Osteoblast (primary cell): ENCODE measurements at places on chromosomes 7 and 10. TPM values are rescaled to one million over a fixed set of nuclear protein-coding genes. Genes with fewer than 3 reads are reported as not detected.

DNA sequence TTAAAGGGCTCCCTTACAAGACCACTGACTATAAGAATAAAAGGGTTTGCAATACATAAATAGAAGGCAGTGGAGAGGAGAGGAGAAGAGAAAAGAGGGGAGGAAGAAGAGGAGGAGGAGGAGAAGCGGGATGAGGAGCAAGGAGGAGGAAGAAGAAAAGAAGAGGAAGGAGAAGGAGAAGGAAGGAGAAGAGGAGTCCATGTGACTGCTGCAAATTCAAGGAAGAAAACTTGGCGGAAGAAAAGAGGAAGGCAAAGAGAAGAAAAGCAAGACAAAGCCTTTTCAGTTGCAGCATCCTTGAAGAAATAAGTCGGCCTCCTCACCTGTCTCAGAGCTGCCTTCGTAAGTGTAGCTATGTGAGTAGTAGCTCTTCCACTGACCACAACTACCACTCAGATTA is 22.6 kb downstream of the ASAH2 start:
- H3K4me3 ChIP-seq, result no peak overlapping the region
- H3K36me3 ChIP-seq, result no peaks in the 10 kb centered on the region
- no peak overlapping the region for H3K27ac ChIP-seq
- H3K4me1 ChIP-seq, result peaks cover 3% of the 10 kb centered on the region
- peaks cover 43% of the 10 kb centered on the region for H3K27me3 ChIP-seq

- H3K4me1 ChIP-seq, result no peaks in the 10 kb centered on the region
- H3K36me3 ChIP-seq, result no peaks in the 10 kb centered on the region
- DNase-seq, result peak; percentile 18
- H3K27me3 ChIP-seq, result no peaks in the 10 kb centered on the region
Observed at GRCh38 chr7:48962821-48963505, 38.6 kb downstream of the CDC14C start.

GRCh38 chr10:69215405-69216171 is 4.5 kb upstream of the HKDC1 start:
- no peak for DNase-seq
- no peak overlapping the region for H3K27ac ChIP-seq
- no peaks in the 10 kb centered on the region for H3K36me3 ChIP-seq
- H3K4me1 ChIP-seq, result peaks cover 6% of the 10 kb centered on the region
- peak overlapping the region; percentile 23 for H3K4me3 ChIP-seq
- no peaks in the 10 kb centered on the region for H3K27me3 ChIP-seq

The ARMC3 gene
- under 0.01 TPM in 1 of 2 replicates, not detected in the other for total RNA-seq

GRCh38 chr7:120645966-120646365 is 212.0 kb downstream of the TSPAN12 start:
- no peaks in the 10 kb centered on the region for H3K27me3 ChIP-seq
- H3K4me1 ChIP-seq, result no peaks in the 10 kb centered on the region
- no peaks in the 10 kb centered on the region for H3K36me3 ChIP-seq

The PTN gene
- 21.0 and 33.3 TPM in 2 replicates for total RNA-seq

DNA sequence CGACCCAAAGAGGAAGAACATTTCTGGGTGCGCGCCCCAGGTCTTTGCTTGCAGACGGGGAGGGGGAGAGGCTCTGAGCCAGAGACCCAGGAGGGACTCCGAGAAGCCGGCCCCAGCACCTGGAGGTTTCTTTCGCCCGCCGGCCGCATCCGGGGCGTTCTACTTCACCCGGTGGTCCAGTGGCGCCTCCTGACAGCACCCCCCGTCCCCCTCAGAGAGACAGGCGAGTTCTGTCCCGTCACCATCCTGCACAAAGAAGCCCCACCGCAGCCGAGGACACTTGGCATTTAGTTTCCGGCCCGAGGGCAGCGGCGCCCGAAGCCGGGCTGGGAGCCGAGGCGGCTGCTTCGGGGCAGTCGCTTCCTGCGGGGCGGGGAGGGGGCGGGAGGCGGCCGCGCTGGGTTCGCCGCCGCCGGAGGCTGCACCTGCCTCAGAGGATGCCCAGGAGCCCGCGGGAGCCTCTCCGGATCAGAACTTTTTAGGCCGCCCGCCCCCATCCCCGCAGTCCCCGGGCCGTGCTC is at the start of gene TMEM178B:
TSS of gene TMEM178B (plus strand) at position 424 of the 521 bp plus-strand sequence.
- DNase-seq, result peak; percentile 68
- no peak within 1 kb of the TSS for H3K27ac ChIP-seq
- H3K27me3 ChIP-seq, result peaks cover 55% of the 10 kb centered on the region
- peaks cover 13% of the 10 kb centered on the region for H3K4me1 ChIP-seq
- peak within 1 kb of the TSS; percentile 63 for H3K4me3 ChIP-seq
- H3K36me3 ChIP-seq, result no peaks in the 10 kb centered on the region

The PVRIG gene
- not detected in 2 replicates for total RNA-seq

- peak overlapping the region; percentile 43 for H3K27ac ChIP-seq
- DNase-seq, result peak; percentile 51
- H3K4me3 ChIP-seq, result no peak overlapping the region
- H3K4me1 ChIP-seq, result peaks cover 17% of the 10 kb centered on the region
Observed at GRCh38 chr7:17130281-17131059, 168.0 kb upstream of the AHR start.

DNA sequence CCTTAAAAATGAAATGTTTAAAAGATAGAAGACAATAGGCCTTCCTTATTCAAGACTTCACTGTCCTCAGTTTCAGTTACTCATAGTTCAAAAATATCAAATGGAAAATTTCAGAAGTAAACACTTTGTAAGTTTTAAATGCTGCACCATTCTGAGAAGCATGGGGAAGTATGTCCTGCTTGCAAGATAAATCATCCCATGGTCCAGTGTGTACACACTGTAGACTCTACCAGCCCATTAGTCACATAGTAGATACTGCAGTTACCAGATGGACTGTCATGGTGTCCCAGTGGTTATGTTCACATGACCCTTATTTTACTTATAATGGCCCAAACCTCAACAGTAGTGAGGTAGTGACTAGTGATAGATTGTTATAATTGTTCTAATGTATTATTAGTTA is 69.5 kb downstream of the PTPN12 start:
- no peak overlapping the region for H3K4me3 ChIP-seq
- no peak overlapping the region for H3K27ac ChIP-seq
- H3K4me1 ChIP-seq, result no peaks in the 10 kb centered on the region
- no peak for DNase-seq
- H3K36me3 ChIP-seq, result peaks cover 63% of the 10 kb centered on the region

GRCh38 chr7:92749832-92750446 is 86.4 kb downstream of the CDK6 start:
- H3K27ac ChIP-seq, result peak overlapping the region; percentile 93
- H3K4me1 ChIP-seq, result peaks cover 55% of the 10 kb centered on the region
- H3K4me3 ChIP-seq, result no peak overlapping the region
- no peak for DNase-seq
- no peaks in the 10 kb centered on the region for H3K27me3 ChIP-seq

The ZC3HAV1L gene
- total RNA-seq, result 17.1 and 17.4 TPM in 2 replicates

GRCh38 chr7:87413951-87414793 is 61.3 kb downstream of the ABCB4 start:
- peak; percentile 88 for DNase-seq
- no peaks in the 10 kb centered on the region for H3K27me3 ChIP-seq
- peak overlapping the region; percentile 62 for H3K27ac ChIP-seq
- peaks cover 14% of the 10 kb centered on the region for H3K4me1 ChIP-seq
- no peaks in the 10 kb centered on the region for H3K36me3 ChIP-seq

The ANKRD30A gene
- total RNA-seq, result not detected in 2 replicates

DNA sequence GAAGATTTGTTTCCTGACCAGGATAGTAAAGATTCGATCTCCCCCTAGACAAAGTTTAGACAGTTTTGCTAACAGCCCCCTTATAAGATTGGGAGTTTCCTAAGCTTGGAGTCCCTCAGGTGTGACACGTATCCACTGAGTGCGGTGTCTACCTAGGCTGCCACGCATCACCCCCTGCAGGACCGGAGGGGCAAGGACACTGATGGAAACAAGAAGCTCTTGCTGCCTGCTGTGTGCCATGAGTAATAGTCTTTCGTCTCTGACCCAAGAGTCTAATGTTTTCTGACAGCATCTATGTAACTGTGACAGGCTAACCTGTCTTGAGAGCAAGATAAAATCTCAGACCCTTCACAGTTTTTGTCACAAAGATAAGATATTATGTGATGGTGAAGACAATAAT is 173.5 kb downstream of the SEMA3E start:
- H3K4me1 ChIP-seq, result no peaks in the 10 kb centered on the region
- H3K27me3 ChIP-seq, result no peaks in the 10 kb centered on the region
- H3K4me3 ChIP-seq, result no peak overlapping the region
- no peaks in the 10 kb centered on the region for H3K36me3 ChIP-seq
- no peak for DNase-seq

DNA sequence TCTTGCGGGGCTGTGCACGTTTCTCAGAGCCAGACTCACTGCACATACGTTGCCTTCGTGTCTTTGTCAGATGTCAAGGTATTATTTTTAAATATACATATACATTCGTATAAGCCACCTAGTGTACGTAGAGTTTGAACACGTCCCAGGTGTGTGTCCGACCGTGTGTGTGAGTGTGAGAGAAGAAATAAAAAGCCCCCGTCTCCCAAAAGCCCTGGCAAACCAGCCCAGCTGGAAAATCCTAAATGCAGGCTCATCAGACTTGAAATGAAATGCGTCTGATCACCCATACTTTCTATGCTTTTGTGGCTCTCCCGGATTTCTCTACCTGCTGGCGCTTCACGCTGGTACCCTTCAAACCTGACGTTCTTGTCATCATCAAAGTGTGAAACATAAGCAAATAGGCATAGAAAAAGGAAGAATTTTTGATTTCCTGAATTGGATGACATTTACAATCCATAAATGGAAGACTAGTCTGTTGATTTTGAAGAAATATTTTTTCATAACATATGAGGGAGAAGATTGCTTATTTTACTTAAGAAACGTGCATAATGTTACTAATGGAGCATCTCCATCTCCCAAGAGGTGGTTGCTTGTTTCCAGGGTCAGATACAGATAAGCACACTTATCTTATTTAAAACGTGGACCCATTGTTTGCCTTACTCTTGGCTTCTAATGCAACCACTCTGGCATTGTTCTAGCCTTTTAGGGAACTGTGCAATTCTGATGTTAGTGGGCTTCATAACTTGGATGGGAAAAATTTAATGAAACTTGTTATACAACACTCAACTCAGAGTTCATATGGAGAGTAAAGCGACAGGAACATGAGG is 971 bp downstream of the PRKG1 start:
- H3K27me3 ChIP-seq, result peaks cover 18% of the 10 kb centered on the region
- no peaks in the 10 kb centered on the region for H3K36me3 ChIP-seq
- H3K4me3 ChIP-seq, result peak overlapping the region; percentile 82

- H3K27me3 ChIP-seq, result no peaks in the 10 kb centered on the region
- no peaks in the 10 kb centered on the region for H3K36me3 ChIP-seq
- peaks cover 5% of the 10 kb centered on the region for H3K4me1 ChIP-seq
- H3K27ac ChIP-seq, result no peak overlapping the region
- H3K4me3 ChIP-seq, result no peak overlapping the region
- no peak for DNase-seq
Observed at GRCh38 chr7:113285411-113285810, 167.1 kb upstream of the SMIM30 start.

The TMEM229A gene
- total RNA-seq, result not detected in 2 replicates

GRCh38 chr10:86451604-86451960 is 70.0 kb downstream of the WAPL start:
- H3K27me3 ChIP-seq, result no peaks in the 10 kb centered on the region
- peaks cover 47% of the 10 kb centered on the region for H3K36me3 ChIP-seq
- H3K4me3 ChIP-seq, result no peak overlapping the region
- no peaks in the 10 kb centered on the region for H3K4me1 ChIP-seq
- DNase-seq, result no peak

The HOXA5 gene
- total RNA-seq, result 3.2 and 5.8 TPM in 2 replicates

The CCDC146 gene
- 2.4 and 5.1 TPM in 2 replicates for total RNA-seq

The PDE6C gene
- total RNA-seq, result not detected in 2 replicates

The C10orf143 gene
- 1.2 and 2.5 TPM in 2 replicates for total RNA-seq

The RASA4B gene
- 1.8 and 3.3 TPM in 2 replicates for total RNA-seq
